ENCODE measurements at places on chromosomes 2 and 18.
A peak's percentile ranks its signal among the peaks of the same experiment; 100 is the strongest.

- no peak for DNase-seq
Measured at GRCh38 chr2:235978022-235978421, 190.2 kb downstream of the GBX2 start.

DNA sequence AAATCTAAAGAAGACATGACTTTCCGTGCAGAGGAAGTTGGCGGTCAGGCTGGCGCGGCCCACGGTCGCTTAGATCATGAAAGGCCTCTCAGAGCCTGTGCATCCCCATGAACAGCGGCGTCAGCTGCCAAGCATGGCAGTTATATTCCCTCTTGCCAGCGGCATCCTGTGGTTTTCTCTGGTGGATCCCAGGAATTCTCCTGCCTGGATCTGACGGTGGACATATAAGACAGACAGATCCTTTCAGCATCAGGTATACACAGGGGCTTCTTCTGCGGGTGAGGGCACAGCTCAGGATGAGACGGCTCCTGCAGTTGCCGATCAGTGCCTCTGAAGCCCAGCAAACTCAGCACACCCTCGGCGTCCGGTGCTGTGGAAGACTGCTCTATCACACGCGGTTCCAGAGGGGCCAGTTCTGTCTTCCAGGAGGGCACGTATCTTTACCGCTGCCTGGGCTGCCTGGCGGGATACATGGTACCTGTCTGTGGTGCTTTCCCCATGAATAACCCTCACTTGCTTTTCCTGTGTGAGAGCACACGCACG is 157.8 kb downstream of the LDLRAD4 start:
- DNase-seq = no peak

DNA sequence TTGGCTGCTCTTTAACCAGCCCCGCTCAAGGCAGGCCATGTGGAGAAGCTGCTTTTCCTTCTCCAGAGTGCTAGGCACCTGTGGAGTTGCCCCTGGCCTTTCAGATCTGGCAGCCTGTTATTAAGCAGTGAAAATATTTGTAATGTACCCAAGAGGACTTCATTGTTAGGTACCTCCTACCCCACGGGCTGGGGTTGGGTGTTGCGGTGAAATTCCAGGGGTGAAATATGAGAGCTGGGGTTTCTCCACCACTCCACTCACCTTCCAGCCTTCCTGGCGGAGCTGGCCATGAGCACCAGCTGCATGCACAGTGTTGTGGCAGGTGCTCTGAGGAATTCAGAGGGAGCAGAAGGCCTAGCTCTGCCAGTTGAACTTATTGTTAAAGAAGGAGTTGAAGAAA is 39.1 kb downstream of the NTSR2 start:
- DNase-seq = no peak

DNA sequence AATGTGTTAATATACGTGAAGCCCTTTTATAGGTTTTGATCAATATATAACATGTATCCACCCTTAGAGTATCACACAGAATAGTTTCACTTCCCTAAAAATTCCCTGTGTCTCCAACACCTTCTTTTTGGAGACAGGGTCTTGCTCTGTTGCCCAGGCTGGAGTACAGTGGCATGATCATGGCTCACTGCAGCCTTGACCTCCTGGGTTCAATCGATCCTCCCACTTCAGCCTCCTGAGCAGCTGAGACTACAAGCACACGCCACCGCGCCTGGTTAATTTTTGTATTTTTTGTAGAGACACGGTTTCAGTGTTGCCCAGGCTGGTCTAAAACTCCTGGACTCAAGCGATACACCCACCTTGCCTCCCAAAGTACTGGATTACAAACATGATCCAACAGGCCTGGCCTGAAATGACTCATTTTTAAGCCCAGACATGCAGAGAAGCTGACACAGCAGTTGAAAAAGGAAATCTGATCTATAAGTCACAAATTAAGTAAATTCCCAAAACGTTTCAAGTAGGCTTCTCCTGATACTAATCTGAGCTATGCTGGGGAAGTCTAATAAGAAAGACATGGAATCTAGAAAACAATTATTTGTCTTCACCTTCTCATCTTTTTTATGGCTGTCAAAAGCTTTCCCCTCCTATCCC is 2.9 kb downstream of the DUSP11 start:
- DNase-seq = no peak

DNA sequence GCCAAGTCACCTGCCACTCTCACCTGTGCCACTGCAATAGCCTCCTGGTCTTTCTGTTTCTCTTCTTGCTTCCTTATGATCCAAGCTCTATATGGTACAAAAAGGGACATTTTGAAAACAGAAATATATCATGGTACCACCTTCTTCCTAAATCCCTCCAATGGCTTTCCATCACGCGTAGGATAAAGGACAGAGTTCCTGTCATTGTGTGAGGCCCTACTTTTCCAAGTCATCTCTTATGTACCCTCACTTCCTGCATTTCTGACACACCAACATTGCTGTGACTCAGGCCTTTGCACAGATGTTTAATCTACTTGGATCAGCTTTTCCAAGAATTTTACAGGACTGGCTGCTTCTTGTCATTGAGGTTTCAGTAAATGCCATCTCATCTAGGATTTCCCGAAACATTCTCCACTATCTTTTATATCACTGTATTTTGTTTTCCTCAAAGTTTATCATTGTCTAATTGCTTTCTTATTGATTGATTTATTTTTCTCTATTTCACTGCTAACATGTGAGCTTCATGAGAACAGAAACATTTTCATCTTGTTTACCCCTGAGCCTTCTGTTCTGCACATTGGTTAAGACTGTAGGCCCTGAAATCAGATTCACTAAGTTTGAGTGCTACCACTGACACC is 426.1 kb upstream of the FANCL start:
- DNase-seq = no peak

GRCh38 chr2:202171241-202171825 is 67.1 kb downstream of the SUMO1 start:
- DNase-seq = no peak

DNA sequence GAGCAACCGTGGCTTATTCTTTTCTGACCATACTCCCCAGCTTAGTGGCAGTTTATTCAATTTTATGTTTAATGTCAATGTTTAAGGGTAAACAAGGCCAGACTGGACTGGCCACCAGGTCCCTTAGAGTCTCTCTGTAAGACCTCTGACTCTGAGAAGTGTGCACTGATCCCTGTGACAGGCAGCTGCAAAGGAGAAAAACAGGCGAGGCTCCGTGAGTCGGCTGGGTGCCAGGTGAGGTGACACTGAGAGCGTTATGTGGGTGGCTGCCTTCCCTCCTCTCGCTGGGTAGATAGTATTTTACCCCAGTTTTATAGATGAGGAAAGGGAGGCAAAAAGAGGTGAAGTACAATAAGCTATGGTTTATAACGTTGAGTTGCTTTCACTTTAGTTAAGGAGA is 139.4 kb upstream of the HDAC4 start:
- peak; percentile 28 for DNase-seq

- no peak for DNase-seq
Measured at GRCh38 chr18:44569391-44570055, 111.2 kb upstream of the SETBP1 start.

DNA sequence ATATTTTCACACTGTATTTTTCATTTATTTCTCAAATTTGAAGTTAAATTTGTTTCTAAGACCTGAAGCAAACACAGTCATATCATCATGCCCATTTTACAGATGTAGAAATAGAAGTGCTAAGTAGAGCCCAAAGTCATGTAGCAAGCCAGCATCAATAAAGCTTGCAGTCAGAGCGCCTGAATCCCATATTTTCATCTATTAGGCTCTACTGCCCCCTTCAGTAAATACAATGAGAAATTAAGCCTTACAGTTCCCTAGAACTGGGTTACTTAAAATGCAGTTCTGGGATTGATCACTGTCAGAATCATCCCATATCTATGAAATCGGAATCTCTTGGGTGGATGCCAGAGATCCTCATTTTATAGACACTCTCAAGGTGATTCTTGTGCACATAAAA is 419.9 kb downstream of the TGIF1 start:
- DNase-seq = peak; percentile 88

GRCh38 chr18:73924836-73925235 is 222.8 kb downstream of the FBXO15 start:
- DNase-seq = no peak

GRCh38 chr18:50729376-50729775 is 90.4 kb downstream of the MRO start:
- DNase-seq = no peak

DNA sequence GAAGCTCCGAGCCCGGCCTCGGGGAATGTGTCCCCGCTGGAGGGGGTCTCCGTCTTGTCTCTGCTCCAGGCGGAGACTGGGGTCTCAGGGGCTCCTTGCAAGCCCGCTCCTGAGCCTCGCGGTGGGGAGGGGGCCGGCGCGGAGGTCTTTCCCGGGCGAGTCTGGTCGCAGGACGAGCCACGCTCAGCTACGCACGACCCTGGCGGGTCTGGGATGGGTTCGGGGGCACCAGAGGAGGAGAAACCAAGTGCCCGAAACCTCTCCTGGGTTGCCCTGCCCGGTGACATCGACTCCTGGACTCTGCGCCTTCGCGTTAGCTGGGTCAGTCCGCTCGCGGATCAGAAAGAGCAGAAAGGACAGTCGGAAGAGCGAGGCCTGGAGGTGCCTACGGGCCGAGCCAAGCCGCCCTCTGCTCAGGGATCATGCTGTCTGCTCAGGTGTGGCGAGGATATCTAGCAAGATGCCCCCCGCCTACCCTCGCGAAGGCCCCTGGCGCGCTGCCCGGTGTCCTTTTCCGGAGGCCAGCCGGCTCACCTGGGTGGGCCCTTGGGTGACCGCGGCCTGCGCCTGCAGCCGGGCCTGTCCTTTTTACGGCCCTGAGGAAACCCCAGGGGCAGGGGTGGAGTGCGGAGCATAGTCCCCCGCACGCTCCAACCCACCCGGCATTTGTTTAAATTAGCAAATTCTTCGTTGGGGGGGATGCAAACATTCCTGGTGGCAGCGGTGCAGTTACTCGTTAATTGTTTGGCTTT is 58.7 kb downstream of the SNORC start:
- no peak for DNase-seq

- DNase-seq = no peak
Measured at GRCh38 chr2:46161315-46161714, 135.9 kb upstream of the EPAS1 start.

GRCh38 chr2:215529271-215529670 is 93.4 kb upstream of the FN1 start:
- peak; percentile 56 for DNase-seq

- DNase-seq = no peak
Measured at GRCh38 chr2:9793918-9794717, 49.2 kb upstream of the TAF1B start.

DNA sequence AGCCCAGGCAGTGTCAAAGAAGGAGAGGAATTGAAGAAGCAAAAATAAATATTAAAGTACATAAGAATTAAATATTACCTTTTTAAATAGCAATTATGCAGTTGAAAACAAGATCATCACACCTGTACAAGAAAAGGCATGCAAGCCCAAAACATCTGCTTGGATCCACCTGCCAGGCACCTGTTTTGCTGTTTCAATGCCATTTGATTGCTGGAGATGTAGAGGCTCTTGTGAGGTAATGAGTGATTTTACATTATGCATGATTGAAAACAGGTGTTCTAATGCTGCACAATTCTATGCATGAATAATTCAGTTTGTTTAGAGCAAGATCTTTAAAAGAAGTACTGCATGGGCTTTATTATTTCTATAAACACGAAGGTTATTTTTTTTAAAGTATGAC is 700.6 kb upstream of the ZEB2 start:
- peak; percentile 32 for DNase-seq

DNA sequence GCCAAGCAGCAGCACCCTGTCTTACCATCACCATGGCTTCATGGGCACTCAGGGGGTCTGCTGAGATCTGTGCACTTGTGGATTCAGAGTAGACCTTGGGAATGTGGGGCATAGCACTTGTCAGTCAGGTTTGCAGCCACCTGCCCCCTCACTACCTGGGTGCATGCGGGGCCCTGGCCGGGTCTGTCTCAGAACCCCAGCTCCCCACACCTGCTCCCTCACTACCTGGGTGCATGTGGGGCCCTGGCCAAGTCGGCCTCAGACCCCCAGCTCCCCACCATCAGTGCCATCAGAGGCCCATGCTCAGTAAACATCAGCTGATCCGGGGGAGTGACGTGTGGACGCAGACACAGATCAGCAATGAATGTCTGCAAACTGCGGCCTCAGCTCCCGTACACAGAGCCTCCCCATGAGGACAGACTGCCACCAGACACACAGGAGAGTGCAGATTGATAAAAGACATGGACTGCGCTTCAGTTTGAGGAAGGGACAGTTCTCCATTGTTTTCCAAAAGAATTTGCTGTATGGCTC is 205.1 kb downstream of the GLI2 start:
- no peak for DNase-seq

- DNase-seq = peak; percentile 90
Measured at GRCh38 chr2:116719836-116720235, 1094.7 kb upstream of the DDX18 start.

DNA sequence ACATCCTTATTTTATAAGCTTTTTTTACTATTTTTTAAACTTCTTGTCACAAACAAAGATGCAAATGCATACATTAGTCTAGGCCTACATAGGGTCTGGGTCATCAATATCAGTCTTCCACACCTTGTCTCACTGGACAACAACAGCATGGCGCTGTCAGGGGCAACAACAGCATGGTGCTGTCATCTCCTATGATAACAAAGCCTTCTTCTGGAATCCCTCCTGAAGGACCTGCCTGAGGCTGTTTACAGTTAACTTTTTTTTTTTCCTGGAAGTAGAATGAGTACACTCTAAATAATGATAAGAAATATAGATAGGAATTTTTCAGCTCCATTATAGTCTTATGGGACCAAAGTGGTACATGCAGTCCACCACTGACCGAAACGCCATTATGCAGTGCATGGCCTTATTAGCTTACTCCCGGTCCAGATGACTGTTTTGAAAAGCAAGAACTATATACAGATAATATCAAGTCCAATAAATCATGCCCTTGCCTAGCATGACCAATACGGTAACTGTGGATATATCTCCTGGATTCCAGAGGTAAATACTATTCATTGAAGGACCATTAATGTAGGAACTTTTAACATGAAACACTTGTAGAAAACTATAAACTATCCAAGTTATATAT is 38.4 kb downstream of the TCF4 start:
- no peak for DNase-seq

- no peak for DNase-seq
Measured at GRCh38 chr18:42185486-42185885, 230.5 kb downstream of the PIK3C3 start.

GRCh38 chr2:186822323-186822722 is 26.6 kb downstream of the ZSWIM2 start:
- no peak for DNase-seq

- no peak for DNase-seq
Measured at GRCh38 chr2:224556381-224556780, 28.8 kb downstream of the CUL3 start.

GRCh38 chr2:219509780-219510511 is 4.3 kb upstream of the ASIC4 start:
- peak; percentile 73 for DNase-seq
